ENCODE measurements at places on chromosomes 1 and 21.

- no peak for DNase-seq
Observed at GRCh38 chr1:233909195-233909594, 4.7 kb downstream of the SLC35F3 start.

DNA sequence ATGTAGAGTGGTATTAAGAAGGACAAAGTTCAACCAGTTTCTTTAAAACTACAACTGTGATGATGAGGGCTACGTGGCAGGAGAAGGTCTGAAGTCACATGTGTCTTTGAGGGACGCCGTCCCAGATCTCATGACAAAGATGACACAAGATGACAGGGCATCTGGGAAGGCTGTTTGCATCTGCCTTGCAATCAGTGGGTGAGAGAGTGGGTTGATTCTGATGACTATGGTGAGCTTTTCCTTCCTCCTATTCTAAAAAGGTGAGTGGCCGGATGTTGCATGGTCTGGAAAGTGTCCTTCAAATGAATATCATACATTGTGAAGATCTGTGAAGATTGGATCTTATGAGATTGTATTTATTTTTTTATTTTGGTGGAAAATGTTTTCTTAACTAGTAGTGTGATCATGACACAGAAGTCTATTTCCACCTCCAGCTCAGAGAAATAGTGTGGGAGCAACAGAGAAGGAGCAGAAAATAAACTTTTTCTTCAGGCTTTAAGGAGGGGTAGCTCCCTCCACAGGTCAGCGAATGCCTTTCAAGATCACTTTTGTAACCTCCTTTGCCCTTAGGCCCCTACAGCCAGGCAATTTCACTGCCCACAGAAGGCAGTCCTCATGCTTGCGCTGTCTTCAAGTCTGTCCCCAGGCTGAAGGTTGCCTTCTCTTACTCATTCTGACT lies 76.0 kb upstream of the ATF3 start:
- DNase-seq, result no peak

DNA sequence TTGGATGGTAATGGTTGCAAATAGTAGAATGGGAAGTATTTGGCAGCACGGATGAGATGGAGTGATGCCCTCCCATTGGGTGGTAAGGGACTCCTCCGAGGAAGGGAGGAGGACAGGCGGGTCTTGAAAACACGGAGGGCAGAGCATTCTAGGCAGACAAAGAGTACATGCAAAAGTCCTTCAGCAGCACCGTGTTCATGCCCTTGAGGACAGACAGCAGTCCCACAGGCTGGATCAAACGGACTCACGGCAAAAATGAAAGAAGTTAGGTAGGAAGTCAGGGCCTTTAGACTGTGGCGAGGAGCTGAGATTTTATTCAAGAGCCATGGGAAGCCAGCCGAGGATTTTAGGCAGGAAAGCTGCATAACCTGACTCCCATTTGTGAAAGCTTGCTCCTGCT lies 253.9 kb downstream of the RHOU start:
- no peak for DNase-seq

DNA sequence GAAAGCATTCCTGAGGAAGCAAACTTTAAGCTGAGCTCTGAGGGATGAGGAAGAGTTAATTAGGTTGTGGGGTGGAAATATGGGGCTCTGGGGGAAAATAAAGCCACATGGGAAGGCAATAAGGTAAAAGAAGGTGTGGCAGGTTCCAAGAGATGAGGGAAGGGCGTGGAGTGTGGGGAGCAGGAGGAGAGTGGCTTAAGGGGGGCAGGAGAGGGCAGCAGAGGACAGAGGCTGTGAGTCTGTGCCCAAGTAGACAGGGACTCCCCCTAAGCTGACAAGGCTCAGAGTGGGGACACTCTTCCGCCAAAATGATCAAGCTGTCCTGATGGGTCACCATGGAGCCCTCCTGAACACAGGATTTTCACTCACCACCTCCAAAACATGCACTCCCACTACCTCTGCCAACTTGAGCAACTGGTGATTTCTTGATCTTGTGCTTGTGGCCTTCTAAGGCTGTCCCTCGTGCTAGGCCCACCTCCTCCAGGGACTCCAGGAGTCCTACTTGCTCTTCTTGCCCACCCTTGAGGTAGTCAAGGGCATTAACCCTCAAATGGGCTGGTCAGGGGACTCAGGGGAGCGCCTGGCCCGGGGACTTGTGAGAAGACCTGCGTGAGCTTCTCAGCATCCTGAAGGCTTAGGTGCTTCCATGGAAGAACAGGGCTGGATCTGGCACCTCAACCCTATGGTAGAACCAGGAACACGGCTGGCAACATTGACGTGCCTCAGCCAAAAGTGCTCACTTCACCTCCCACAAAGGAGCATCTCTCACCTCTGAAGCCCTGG lies 23.4 kb downstream of the DMAP1 start:
- no peak for DNase-seq

- peak; percentile 49 for DNase-seq
Observed at GRCh38 chr1:92291372-92291999, 7.3 kb downstream of the GLMN start.

DNA sequence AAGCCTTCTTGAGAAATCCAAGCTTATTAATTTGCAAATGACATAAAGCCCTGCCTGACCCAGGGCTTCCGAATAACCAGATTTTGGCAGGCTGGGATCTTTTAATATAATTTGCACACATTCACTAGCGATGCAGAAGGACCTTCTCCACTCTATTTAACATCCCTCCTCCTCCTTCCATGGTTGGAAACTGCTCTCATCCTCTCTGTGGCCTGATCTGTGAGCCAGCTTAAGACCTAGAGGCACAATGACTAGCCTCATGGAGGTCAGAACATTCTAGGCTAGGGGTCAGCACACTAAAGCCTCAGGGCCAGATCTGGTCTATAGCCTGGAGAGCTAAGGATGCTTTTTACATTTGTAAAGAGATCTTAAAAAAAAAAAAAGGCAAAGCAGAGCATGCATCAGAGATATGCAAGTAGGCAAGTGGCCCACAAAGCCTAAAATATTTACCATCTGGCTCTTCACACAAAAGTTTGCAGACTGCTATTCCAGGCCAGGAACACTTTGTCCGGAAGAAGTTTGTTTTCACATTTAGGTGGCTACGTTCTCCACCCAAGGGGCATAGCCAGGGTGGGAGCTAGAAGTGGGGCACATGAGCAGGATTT lies 138.2 kb upstream of the HMGB4 start:
- DNase-seq, result no peak

DNA sequence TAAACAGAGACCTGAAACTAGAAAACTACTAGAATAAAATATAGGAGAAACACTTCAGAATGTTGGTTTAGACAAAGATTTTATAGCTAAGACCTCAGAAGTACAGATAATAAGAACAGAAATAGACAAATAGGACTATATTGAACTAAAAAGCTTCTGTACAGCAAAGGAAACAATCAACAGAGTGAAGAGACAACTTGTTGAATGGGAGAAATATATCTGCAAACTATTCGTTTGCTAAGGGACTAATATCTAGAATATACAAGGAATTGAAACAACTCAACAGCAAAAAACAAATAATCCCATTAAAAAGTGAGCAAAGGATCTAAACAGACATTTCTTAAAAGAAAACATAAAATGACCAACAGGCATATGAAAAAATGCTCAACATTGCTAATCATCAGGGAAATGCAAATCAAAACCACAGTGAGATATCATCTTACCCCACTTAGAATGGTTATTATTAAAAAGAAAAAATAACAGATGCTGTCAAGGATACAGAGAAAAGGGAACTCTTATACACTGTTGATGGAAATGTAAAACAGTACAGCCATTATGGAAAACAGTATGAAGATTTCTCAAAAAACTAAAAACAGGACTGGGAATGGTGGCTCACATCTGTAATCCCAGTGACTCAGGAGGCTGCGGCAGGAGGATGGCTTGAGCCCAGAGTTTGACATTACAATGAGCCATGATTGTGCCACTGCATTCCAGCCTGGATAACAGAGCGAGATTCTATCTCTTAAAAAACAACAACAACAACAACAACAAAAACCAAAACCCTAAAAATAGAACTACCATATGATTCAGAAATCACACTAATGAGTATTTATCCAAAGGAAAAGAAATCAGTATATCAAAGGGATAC lies 37.3 kb upstream of the ZSWIM5 start:
- DNase-seq, result no peak

GRCh38 chr1:15180945-15181523 lies 27.5 kb downstream of the TMEM51 start:
- DNase-seq, result no peak

All from SK-N-SH (cell line).